T-helper 17 cell (primary cell): ENCODE measurements at places on chromosomes 5 and 9. TPM values are rescaled to one million over a fixed set of nuclear protein-coding genes. Genes with fewer than 3 reads are reported as not detected.

- no peak for DNase-seq
These were observed 24.8 kb downstream of the CDC37L1 start for GRCh38 chr9:4704129-4704528.

The HARS1 gene
- 49.3 TPM for total RNA-seq

- DNase-seq = no peak
These were observed 388.9 kb downstream of the NR2F1-AS1 start for GRCh38 chr5:93192087-93192486.

DNA sequence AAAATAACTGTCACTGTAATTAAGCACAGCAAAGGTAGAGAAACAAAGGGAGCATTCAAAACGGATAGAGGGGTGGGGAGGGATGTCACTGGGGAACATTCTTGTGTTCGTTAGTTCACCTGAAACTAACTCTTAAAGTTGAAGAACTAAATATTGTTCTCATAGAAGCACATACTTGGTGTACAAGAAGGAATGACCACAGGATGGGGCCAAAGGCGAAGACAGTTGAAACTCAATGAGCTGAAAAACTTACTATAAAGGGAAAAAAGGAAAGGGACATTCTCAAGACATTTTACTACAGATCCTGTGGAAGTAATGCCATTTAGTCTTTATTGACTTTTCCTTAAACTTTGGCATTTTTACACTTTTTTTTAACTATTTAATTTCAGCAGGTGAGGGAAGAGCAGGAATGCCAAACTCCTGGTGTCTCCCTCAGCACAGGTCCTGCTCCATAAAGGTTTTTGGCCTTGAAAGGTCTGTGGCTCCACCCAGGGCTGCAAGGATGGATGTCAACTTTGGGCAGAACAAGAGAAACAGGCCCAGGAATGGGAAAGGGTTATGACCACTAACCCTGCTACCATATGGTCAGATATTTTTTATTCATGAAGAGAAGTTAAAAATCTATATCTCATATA, 197.6 kb upstream of the RASA1 start:
- no peak for DNase-seq

The NR5A1 gene
- not detected for total RNA-seq

DNA sequence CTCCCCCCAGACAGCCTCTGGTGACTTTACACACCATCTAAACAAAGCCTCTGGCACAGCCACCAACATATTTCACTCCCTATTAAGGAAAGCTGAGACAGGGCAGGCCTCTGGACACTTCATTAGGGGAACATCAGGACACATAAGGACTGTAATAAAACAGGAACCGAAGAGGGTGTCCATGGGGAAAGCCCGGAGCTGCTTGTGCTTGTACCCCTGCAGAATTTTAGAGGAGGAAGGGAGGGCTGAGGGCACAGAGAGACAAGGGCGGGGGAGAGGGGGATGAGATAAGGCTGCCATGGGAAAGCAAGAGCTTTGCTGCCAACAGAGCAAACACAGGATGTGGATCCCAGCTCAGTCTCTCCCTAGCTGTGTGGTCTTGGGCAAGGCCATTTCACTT, 138.4 kb downstream of the ASTN2 start:
- DNase-seq = no peak

DNA sequence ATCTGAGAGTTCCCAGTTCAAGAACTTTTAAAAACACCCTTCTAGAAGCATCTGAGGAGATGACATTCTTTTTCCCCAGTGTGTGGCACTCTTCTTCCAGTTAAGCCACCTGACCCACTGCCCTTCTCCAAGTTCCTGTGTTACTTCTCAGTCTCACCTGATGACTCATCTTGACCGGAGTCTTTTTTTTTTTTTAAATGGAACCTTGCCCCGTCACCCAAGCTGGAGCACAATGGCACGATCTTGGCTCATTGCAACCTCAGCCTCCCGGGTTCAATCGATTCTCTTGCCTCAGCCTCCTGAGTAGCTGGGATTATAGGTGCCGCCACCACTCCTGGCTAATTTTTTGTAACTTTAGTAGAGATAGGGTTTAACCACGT, 224.1 kb upstream of the DAB2 start:
- no peak for DNase-seq

DNA sequence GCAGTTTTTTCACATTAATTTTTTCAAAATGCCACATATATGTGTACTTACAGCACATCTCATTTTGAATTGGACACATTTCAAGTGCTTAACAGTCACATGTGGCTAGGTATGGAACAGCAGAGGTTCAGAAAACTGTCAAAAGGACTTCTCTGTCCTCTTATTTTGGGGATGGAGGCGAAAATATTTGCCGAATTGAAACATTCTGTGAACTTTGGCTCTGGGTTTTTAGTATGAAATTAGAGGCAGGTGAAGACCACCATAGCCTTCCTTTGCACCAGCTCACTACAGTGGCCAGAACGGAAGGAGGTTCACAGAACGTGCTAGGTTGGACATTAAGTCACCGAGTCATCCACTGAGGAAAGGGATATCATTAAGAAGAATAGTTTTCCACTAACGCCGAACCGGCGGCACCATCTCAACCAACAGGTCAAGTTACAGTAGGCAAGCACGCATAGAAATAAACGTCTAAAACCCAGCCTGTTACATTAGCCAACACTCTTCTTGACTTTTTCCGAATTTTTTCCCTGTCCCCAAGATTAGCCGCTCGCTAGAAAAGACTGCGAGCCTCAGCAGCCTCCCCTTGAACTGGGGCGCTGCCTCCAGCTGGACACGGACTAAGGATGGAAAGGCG, 1.8 kb upstream of the TLE4 start:
- no peak for DNase-seq

DNA sequence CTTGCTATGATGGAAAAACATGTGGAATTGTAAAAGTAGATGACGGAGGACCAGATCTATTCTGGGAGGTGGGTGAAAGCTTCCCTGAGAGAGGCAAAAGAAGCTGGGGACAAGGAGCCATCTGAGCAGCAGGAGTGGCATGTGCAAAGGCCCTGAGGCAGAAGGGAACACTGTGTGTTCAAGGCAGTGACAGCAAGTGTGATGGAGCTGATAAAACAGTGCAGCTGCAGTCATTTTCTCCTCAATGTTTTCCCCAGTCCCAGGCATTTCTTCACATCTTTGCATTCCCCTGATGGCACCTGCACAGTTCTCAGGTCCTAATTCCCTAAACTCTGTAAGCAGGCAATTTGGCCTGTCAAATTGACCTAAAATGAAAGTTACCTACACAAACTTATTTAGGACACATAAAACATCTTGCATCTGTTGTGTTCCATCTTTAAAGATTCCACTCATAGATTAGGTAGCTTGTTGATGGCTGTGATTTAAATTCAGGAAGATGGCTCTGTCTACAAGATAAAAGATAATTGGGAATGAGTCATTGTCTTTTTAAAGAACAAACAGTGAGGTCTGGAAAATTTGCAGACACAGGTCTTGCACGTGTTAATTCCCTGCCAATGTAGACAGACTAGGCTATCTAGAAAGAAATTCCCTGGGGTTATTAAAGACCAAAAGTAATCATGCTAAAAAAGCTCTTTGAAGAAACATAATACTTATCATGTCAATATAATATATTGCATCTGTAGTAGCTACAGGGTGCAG, 289.6 kb upstream of the SGCD start:
- no peak for DNase-seq

- no peak for DNase-seq
These were observed 214.2 kb downstream of the TMEM232 start for GRCh38 chr5:110512266-110512665.

DNA sequence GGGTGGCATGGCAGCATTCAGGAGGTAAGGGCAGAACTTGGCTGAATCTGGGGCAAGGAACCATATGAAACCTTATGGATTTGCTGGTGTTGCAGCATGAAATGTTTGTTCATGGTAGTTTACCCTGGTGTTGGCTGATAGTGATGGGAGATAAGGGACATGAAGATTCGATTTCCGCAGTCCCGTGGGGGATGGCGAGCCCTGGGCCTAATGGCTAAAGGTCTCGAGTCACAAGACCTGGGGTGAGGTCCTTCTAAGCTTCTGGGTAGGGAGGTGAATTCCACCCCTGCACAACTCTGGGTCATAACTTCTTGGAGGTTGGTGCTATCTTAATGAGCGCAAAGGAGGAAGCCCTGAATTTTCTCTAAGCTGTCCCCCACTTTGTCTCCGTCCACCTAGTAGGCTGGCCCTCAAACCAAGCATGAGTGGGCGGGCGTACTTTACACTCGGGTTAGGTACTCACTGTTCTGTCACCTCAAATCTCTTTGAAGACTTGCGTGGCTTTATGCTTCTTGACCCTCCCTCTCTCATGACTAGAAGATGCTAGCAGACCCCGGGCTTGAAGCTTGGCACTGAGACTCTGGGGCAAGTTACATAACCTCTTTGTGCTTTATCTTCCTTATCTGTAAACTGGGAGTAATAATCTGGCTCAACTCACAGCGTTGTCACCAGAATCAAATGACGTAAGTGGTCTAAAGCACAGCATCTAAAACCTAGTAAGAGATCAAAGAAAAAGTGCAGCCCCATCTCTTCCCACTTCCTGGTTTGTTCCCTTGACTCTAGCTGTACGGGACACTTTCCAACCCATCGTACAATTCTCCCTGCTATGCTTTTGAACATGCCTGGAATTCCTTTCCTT, 72.5 kb downstream of the BASP1 start:
- DNase-seq = no peak

DNA sequence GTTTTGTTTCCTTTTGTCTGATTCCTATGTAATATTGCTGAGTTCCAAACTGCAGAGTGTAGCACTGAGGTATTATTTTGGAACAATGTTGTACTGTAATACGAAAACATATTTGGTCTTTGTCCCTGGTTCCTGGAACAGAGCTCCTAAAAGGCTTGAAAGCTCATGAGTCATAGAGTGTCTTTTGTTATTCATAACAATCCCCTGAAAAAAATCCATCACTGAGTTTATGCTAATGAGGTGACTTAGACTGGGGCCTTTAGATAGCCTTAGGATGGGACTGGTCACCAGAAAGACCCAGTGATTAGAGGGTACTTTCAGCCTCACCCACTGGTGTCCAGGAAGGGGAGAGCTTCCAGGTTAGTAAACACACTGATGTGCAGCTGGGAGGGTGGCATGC, 132.7 kb upstream of the POU5F2 start:
- no peak for DNase-seq

DNA sequence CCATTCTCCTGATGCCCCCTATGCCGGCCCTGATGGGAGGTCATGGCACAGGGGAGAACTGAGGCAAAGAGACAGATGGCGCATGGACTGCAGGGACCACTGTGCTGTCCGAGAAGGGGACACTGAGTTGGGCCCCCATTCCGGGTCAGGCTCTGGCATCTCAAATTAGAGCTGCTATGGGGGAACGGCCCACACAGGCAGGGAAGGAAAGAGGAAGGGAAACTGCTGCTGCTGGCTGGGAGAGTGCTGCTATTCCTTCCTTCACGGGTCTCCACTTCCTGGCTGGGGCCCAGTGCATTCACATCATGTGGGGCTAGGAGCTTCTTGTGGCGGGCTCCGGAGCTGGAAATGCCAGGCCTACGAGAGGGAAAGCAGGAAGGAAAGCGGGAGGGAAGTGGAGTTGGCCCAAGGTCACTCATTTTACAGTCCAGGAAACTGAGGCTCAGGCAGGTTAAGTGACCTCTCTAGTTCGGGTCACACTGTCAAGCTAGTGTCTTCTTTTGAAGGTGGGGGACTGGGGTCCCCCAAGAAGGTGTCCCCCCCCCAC, 1.3 kb upstream of the CARD19 start:
- DNase-seq = no peak

DNA sequence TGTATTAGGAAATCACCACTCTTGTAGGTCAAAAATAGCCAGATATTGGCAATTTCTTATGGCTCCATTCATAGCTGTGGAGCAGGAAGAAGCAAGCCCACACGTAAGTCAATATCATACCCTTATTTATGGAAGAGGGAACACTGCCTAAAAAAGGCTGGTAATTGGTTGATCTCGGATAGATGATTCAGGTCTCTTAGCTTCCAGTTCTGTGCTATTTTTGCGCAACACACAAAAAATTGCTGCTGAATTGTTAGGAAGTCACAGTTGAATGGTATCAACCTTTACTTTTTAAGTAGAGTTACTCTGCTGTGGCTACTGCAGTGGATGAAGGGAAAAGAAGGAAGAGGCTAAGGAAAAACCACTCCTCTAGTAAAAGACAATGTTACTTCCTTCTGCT, 168.8 kb downstream of the ARHGAP26 start:
- DNase-seq = no peak

The SV2C gene
- total RNA-seq = 0.18 TPM

GRCh38 chr5:135041145-135041587, 7.1 kb upstream of the PITX1 start:
- no peak for DNase-seq

GRCh38 chr9:35179347-35180280, 17.8 kb downstream of the UNC13B start:
- DNase-seq = no peak

DNA sequence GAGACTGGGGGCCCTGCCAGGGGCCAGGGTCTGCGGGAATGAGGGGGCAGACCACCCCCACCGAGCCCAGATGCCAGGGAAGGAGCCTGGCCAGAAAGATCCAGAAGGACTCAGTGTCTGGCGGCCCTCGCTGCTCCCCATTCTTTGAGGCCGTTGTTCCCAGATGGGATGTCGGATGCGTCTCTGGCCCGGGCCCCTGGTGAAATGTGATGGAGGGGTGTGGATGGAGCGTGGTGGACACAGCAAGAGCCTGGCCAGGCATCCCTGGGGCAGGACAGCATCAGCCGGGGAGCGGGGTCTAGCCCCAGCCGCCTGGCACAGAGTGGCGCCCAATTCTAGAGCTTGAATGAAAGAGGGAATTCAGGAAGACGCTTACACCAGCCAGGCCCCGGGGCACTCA, 46.2 kb upstream of the NKD2 start:
- no peak for DNase-seq

DNA sequence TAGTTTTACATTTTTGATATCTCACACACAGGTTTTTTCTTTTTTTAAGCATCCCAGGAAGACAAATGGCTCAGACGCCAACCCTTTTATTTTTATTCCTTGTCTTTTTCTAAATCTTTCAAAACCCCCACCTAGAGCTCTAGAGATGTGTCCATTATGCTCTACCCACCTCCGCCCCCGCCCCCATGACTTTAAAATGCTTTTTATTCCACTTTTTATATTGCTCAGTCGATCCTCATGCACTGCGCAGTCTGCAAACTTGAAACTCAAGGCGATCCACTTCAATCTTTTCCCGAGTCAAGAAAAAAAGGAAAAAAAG, 411 bp upstream of the MAT2B start:
- DNase-seq = no peak

The NUTM2F gene
- total RNA-seq = not detected

- DNase-seq = no peak
These were observed at the start of gene AGXT2 for GRCh38 chr5:35047785-35048404. TSS of gene AGXT2 (minus strand) at chr5:35047949. CDS start at chr5:35047892, 57 bp downstream.

The TPM2 gene
- total RNA-seq = 29.2 TPM
